Bronchial epithelial cell (primary cell): ENCODE measurements at places on chromosomes 3 and 15.

- DNase-seq, result no peak
Observed at GRCh38 chr15:49410641-49411040, 12.4 kb upstream of the FGF7 start.

GRCh38 chr3:8183627-8184026, 318.0 kb upstream of the LMCD1 start:
- no peak for DNase-seq

DNA sequence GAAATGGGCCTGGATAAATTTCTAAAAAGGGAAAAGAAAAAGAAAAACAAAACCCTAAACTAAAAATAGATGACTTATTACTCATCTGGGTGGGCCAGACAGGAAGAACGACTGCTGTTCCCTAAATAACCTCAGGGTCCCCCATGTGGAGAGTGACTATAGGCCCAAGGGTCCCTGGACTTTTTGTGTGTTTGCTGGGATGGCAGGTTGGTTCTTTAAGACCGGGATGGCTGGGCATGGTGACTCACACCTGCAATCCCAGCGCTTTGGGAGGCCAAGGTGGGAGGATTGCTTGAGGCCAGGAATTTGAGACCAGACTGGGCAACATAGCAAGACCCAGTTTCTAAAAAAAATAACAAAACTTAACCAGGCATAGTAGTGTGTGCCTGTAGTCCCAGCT, 43.8 kb upstream of the TRA2B start:
- no peak for DNase-seq

DNA sequence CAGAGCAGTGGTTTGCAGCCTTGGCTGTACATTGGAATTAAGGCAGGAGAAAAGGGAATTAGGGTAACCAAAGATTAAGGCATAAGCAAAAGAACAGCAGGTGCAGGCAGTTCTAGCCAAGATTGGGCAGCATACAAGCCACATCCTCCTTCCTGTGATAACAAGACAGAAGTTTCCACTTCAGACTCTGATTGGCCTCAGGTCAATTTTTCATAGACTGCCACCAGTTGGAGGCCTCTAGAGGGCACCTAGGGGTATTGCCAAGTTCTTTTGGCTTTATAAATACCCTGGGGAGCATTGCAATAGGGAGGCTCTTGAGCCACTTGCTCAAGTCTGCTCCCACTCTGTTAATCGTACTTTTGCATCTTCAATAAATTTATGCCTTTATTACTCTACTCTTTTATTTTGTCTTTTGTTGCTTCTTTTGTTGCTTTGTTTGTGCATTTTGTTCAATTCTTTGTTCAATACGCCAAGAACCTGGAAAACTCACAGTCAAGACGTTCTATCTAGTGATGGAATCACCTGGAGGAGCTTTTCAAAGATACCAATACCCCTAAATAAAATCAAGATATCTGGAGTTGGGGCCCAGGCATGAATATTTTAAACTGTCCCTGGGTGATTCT, 32.2 kb upstream of the FMN1 start:
- peak; percentile 75 for DNase-seq

GRCh38 chr3:157763644-157764043, 260.4 kb upstream of the VEPH1 start:
- no peak for DNase-seq
